ENCODE measurements at places on chromosomes 1 and 21.

DNA sequence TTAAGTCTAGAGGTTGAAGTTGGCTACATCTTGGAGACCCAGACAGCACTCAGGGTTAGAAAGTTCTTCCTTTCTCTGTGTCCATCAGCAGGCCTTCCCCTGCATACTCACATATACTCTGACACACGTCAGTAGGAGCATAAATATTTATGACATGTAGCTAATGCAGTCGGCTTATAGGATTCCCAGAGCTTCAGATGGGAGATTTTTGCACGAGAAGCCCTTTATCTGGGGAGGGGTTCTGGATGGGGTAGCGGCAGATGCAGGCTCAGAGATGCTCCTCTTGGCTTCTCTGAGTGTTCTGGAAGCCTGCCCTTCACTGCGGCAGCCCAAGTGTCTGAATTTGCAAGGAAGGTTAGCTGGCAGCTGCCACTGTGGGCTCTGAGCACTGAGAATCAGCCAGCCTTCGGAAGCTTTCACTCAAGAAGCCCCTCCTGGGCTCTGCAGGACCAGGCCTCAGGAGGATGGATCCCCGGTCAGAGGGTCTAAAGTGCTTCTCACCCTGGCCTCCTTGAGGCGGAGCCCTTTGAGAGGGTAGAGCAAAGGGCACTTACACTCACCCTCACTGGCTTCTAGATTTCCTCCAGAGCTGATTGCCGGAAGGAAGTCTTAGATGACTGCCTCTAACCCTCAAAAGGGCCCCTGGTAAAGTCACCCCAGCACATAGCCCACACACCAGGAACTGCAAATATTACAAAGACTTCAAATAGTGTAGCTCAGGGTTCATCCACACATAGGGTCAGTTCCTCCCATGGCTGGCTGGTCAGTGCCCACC is 68.1 kb upstream of the NFASC start:
- no peak for DNase-seq

DNA sequence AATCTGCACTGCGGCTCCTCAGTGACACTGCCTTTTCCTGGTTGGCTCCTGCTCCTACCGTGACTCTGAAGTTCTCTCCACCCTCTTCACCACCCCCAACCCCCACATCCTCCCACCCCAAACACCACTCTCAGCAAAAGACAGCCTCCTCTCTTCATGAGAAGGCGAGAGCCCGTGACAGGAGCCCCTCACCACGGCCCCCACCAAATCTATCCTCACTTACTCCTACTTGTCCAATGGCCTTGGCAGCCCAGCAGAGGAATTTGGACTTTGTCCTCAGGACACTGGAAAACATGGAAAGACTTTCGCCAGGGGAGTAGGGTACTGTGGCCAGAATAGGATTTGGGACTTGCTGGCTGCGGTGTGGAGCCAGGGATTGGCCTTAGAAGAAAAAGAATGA is 6.9 kb downstream of the TMEM125 start:
- DNase-seq: no peak

- no peak for DNase-seq
These were observed 1.0 kb downstream of the KCNK1 start for GRCh38 chr1:233614743-233615521.

- peak; percentile 95 for DNase-seq
These were observed 156.0 kb downstream of the RERE start for GRCh38 chr1:8661185-8662110.

DNA sequence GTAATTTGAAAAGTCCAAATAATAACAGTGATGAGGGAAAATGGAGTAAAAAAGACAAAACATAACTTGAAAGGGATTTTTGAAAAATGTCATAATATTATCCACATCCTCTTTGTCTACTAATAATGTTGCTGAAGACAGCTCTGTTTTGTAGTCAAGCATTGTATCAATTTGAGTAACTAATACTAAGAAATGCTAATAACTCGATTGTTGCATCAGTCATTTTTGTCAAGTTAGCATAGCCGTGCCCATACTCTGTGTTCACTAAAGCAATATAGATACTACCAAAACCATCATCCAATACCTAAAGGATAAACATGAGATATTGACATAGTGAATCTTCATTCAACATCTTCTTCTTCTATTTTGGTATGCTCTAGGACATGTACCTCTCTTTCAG is 17.3 kb downstream of the PDC start:
- DNase-seq: no peak

DNA sequence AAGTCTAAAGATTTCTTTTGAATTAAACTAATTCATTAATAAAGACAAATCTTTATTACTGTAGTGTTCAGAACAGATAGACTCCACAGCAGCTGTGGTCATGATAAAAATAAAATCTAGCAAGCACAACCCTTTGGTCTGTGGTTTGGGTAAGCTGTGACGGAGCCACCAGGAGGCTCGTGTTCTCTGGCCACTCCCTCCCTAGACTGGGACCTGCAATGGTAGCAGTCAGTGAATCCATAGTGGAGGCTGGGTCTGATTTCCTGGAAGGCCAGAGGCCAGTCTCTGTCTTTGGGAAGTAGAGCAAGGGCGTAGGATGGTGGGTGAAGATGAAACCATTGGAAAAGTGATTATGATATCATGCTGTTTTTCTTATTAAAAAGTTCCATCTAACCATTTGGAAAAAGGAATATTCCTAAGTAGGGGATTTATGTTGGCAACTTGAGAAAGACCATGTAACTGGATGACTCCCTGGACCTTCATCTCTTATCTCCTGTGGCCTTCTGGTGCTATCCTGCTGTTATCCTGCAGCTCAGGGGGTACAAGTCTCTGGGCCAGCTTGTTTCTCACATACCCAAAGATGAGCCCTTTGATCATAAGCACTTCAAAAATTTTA is 39.0 kb downstream of the TENT5C start:
- DNase-seq: no peak

DNA sequence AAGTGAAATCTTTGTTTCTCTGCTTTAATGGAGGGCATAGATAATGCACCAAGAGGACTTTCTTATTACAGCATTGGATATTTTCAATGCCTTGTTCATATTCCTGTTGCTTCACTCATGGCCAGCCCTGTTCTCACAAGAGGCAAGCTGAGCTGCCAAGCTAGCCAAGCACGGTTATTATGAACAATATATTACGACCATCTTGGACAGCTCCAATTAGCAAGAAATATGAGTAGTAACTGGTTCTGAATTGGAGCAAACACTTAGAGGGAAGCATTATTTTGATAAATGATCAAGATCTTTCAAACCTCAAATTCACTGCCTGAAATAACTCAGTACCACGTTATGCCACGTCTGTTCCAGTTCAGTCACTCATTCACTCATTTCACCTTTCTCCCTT is 159.8 kb downstream of the SETD4 start:
- DNase-seq: no peak

GRCh38 chr1:51320967-51321923 is 9.1 kb downstream of the TTC39A start:
- no peak for DNase-seq

DNA sequence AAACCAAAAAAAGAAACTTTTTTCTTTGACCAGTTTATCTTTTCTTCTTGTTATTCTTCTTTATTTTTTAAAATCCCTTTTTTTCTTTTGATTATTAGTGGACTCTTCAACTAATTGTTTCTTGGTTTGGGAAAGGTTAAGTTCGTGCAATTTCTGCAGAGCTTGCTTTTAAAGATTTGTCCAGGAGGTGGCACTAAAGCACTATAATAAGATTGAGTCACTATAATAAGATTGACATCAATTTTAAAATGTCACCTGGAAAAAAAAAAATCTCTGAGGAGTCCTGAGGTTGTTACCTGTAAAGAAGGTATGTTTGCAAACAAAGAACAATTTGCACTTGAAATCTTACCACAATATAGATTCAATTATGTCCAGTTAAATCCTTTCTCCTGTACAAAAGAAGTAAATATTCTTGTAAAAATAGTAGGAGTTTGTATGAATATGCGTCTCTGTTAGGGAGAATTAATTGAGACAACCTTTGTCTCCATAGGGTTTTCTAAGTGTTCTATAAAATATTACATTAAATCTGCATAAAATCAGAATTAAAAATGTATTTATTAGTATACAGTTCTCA is 166.7 kb downstream of the ADGRL4 start:
- peak; percentile 38 for DNase-seq

DNA sequence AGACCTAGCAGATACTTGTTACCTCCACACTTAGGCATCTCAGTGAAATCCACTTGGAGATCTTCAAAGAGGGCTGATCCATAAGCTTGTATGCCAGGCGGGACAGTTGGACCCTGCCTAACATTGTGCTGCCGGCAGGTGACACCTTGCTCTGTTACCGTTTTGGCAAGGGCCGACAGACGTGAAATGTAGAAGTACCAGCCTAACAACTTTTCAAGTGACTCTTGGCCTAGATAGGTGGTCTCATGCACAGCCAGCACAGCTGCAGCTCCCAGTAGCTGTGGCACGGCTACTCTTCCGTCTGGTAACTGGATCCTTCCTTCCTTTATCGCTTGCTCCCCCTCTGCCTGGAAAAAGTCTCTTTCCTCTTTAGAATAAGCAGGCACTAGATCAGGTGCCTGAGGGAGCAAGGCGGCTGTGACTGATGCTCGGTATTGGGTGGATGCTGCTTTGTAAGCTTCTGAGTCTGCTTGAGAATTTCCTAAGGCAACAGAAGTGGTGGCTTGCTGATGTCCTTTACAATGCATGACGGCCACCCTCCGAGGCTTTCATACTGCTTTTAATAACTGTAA is 713.5 kb downstream of the AMY1C start:
- no peak for DNase-seq

DNA sequence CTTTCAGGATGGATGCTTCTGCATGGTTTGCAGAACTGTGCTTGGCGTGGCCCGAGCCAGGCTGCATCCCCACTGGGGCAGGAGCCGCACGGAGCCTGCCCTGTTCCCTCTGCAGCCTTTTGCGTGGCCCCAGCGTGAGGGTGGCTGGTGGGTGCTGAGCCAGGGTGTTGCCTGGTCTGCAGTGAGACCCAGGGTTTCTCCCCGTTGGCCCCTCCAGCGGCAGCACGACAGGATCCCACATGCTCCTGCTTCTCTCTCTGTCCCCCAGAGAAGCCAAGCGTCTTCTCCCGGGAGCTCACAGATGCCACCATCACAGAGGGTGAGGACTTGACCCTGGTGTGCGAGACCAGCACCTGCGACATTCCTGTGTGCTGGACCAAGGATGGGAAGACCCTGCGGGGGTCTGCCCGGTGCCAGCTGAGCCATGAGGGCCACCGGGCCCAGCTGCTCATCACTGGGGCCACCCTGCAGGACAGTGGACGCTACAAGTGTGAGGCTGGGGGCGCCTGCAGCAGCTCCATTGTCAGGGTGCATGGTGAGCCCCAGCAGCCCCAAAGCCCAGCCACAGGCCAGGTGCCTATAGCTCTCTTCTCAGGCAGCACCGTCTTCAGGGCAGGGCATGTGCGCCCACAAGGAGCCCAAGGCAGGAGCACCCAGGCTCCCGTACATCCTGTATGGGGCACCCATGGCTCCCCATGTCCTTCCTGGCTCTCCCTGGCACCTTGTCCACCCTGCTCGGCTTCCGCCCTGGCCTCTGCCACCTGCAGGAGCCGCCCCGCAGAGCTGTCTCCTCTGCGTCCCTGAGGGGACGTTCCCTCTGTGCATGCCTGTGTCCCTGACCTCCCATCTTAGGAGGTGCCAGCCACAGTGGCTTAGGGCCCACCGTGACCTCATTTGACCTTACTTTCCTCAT is 78.9 kb downstream of the OBSCN start:
- no peak for DNase-seq

DNA sequence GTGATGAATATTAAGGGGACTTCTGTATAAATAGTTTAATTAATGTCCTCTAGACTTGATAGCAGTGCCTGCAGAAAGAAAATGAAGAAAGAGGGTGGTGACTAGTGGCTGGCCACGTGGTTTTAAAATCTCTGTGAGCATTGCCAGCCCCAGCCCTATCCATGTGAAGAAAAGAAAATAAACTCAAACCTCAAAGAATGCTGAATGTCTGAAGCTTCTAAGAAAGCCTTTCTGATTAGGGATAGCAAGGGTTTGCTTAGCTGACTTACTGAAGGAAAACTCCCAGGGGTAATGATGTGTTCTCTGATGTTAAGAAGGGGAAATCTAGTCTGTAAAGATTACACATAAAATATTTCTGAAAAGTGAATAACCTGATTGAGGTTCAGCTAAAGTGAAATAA is 31.8 kb downstream of the ADGRL2 start:
- peak; percentile 90 for DNase-seq

DNA sequence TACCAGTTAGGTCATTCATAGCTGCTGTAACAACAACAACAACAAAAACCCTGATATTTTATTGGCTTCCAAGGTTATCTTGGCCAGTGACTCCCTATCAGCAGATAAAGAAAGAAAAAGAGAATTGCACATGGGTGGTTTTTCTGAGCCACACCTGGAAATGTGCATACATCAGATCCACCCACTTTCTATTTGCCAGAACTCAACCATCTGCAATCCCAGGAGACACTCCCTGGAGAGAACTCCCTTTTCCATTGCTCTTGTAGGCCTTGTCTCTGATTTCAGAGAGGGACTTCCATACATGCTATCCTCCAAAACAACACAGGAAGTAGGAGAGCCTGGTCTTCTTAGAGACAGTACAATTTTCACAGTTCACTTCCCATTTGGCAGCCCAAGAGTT is 74.9 kb upstream of the ZC3H11B start:
- no peak for DNase-seq

DNA sequence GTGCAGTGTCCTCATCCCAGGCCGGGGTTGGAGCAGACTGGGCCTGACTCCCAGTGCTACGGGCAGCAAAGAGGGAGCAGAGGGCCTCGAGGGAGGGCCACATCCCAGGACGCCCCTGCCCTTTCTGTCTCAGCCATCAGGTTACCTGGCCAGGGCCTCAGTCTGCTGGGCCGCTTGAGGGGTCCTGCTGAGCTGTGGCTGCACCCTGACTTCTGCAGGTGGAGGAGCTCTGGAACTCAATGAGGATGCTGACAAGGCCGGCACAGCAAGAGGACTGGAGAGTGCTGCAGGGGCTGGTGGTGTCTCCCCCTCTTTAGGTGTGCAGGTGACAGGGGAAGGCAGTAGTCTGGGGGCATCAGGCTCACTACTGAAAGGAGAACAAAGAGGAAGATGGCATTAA is 3.3 kb downstream of the ZNF692 start:
- DNase-seq: no peak

GRCh38 chr1:159091607-159092031 is 15.1 kb upstream of the AIM2 start:
- peak; percentile 89 for DNase-seq

DNA sequence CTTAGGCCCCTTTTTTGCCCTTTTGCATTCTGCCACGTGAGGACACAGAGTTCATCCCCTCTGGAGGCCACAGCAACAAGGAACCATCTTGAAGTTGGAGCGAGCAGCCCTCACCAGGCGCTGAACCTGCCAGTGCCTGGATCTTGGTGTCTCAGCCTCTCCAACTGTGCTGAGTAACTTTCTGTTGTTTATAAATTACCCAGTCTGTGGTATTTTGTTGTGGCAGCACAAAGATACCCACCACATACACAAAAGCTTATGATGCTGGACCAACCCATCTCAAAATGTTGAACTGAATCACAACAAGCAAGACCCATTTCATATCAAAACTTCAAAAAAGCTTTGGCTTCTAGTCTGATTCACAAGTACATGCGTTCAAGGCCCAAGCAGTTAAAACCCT is 649.9 kb downstream of the KIF26B start:
- DNase-seq: no peak
